ENCODE measurements at places on chromosomes 4 and X.

- DNase-seq, result no peak
Measured at GRCh38 chrX:47502316-47503125, 19.5 kb upstream of the ZNF41 start.

- no peak for DNase-seq
Measured at GRCh38 chr4:24630937-24631336, 46.6 kb upstream of the DHX15 start.

DNA sequence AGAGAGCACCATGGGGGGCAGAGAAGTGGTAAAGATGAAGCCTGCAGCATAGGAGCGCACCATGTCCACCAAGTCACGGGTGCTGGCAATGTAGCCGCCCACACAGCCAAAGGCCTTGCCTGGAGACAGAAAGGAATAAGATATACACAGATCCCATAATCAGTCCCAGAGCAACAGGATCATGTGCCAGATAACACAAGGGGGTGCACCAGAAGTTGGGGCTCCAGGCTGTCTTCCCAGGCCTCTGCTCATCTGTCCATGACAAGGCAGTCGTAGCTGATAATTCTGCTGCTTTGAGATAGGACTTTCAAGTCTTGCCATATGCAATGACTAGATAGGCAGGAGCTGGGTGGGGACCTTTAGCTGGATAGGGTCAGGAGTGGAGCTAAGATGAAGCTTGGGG is 14.7 kb downstream of the APEX2 start:
- no peak for DNase-seq

DNA sequence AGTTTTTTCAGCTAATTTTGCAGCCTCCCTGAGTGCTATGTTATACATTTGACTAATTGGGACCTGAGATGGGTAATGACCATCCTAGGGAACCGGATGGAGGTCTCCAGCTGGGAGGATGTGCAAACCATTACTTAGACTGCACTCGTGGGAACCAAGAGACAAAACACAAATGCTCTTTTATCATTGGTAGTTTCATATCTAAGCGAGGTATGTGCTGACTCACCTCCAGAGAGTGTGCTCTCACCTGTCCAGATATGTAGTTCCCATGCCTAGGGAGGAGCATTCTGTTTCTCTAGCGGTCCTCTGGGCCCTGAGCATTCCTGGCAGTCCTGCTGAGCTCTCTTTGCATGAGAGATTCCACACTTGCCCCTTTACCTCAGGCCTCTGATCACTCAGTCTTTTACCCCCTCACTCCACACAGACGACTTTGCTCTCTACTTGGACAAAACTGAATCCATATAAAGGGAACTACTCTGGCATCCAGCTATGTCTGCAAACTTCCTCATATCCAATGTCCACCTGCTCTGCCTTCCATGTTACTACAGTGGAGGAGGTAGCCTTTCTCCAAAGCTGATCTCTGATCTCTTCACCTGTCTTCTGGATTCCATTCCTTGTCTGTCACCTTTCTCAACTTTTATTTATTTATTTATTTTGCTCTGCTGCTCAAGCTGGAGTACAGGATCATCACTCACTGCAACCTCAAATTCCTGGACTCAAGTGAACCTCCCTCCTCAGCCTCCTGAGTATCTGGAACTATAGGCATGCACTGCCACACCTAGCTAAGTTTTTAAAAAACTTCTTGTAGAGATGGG is 88.4 kb downstream of the LRP2BP start:
- no peak for DNase-seq

DNA sequence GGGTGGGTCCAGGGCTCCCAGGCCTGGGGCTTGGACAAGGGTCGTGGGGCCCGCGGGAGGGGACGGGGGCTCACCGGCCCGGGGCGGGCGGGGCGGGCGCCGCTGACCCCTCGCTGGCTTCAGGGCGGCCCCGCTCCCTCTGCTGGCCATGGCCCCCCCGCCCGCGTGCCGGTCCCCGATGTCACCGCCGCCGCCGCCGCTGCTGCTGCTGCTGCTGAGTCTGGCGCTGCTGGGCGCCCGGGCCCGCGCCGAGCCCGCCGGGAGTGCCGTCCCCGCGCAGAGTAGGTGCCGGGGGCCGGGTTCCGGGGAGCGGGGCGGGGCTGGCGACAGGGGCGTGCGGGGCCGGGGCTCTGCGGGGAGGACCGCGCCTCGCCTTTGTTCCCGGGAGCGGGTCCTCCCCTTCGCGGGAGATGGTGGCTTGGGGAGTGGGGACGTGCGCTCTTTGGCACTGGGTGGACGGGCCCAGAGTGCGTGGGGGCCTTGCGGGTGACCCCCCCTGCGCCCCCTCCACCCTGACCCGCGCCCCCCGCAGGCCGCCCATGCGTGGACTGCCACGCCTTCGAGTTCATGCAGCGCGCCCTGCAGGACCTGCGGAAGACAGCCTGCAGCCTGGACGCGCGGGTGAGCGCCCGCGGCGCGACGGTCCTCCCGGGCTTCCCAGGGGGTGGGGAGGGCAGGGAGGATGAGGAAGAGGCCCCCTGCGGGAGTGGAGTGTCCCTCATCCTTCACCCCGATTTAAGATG is 16.8 kb upstream of the NAT8L start:
- DNase-seq, result peak; percentile 34

DNA sequence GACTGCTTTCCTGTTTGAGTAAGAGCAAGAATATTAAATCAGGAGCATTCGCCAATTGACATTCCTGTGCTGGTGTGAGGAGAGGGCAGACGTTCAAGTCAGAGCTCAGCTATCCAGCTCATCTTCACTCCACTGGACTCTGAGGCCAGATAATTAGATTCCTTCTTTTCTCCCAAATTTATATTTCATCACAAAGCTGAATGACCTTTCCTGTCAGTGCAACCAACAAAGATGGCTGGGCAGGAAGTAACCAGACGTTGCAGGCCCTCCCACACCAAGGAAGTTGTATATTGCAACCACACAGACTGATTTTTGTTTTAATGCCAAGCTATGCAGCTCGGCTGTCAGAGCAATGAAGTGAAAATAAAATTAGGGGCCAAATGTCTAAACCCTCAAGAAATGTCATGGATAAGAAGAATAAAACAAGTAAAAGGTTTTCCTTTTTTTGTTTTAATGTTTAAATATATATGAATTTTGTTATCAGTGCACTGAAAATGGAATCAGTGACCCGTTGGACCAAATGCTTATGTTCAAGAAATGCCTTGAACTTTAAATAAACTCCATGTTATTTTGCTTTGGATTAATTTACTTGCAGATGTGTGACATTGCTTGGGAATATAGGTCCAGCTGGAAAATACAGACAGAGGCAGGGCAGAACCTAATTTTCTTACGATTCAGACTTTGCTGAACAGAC is 578.9 kb upstream of the FAT1 start:
- no peak for DNase-seq

DNA sequence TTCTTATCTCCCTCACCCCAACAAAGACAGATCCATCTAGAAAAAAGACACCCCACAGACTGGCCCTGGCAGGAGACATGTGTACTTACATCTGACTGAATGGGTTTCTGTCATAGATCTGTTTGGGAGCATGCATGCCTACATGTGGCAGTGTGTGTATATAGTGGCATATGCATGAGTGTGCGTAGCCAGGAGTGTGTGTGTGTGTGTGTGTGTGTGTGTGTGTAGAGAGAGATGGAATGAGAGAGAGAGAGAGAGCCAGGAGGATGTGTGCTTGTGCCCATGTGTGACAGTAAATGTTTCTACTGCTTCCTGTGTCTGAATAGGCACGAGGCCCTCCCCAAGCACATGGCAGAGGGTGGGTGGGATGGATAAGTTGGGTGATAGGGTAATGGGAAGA is 37.1 kb downstream of the EFNB1 start:
- DNase-seq, result no peak

- DNase-seq, result no peak
Measured at GRCh38 chr4:72312032-72312650, 256.9 kb downstream of the ADAMTS3 start.

DNA sequence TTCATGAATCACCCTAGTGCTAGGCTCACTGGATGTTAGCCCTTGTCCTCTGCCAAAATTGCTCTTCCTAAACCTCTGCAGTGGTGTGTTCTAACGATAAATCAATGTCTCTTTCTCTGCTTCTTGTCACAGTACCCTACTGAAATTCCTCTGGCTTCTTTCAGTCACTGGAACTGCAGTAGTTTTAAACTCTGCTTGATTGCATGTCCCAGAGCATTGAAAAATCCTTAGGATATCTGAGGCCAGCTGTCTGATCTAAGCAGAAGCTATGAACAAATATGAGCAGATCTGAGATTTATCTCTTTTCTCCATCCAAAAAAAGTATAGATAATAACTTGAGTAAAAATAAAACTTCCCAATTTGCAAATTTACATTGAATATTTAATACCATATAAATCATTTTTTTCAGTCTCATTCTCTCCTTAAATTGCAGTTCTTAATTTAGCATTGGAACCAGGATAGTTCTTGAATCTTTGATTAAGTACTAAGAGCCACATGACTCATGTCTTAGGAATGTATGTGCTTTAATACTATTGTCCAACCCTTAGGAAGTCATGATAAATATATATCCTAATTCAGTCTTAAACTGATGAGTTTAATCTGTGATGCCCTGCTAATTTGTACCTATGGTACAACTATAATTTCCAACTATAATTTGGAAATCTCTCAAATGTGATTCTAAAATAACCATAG is 169.7 kb downstream of the PDHA2 start:
- DNase-seq, result no peak

- DNase-seq, result no peak
Measured at GRCh38 chr4:10020871-10021652, at the start of gene SLC2A9. Gene SLC2A9, minus strand, starts transcription at chr4:10021497. Its CDS starts 68 bp downstream, at chr4:10021429.

- DNase-seq, result no peak
Measured at GRCh38 chr4:181784881-181785280, 458.3 kb upstream of the TENM3 start.

- no peak for DNase-seq
Measured at GRCh38 chr4:37748485-37748884, 62.3 kb upstream of the RELL1 start.

GRCh38 chr4:13537011-13537831 is 7.1 kb downstream of the NKX3-2 start:
- DNase-seq, result no peak

GRCh38 chr4:12949719-12950490 is 534.2 kb downstream of the RAB28 start:
- DNase-seq, result no peak

DNA sequence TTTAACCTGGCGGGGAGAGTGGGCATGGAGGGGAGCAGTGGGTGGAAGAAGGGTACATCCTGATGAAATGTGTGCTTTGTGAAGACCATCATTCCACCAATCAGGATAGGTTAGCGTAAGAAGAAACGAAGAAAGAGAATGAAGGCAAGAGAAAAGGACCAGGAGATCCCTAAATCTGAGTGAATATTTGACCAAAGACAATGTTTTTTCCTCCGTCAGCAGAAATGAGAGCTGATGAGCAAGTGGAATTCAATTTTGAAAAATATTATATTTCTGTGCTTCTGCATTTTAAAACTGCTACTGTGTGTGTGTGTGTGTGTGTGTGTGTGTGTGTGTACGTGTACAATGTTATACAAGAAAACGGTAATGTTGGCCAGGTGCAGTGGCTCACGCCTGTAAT is 58.3 kb upstream of the NOCT start:
- no peak for DNase-seq

DNA sequence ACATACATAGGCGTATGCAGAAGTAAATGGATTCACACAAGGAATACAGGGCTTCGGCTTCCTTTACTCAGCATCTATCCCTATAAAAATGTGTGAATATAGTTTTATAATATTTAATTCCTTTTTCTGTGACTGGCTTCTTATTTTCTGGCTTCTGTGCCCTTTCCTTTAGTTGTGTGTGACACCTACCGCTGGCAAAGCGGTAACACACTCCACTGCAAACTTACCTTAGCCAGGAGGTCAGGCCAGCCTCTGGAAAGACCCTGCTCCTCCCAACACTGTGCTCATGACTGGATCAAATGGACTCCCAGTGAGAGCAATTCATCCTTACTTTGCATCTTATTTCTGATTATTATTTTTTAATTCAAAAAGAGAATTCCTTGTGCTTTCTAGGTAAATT is 244.2 kb downstream of the ANK2 start:
- DNase-seq, result no peak

DNA sequence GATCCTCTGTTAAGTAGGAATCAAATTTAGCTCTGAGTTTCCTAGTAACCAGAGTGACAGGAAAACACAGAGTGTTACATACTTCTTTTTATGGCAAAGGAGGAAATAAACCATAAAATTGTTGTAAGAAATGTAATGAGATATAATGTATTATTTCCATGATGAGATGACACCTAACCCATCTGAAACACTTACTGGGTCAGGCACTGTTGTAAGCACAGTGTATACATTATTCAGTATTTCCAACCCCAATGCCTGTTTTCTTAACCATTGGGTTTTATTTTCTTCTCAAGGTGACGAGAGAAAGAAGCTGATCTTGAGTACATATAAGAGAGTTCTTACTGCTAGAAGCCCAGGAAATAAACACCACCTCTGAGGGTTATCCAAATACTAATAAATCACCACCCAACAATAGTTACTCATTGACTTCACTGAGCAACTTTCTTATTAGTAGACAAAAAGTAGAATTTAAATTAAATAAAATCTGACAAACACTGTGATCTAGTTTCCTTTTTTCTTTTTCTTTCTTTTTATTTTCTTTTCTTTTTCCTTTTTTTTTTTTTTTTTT is 4.2 kb upstream of the ENAM start:
- DNase-seq, result no peak

- DNase-seq, result no peak
Measured at GRCh38 chr4:154293427-154293826, 198.2 kb downstream of the DCHS2 start.

DNA sequence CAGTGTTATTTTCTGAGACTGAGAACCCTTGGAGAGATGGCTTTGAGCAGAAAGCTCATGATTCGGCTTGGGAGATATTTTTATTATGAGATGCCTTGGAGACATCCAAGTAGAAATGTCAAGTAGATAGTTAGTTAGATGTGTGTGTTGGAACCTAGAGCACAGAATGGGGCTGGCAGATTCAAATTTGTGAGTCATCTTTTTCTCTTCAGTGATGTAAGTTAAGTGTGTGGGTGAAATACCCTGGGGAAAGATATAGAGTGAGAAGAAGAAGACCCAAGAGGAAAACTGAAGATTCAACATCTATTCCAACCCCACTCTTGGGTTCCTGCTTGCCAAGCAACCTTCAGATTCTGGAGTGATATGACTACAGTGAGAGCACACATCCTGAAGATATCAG is 580.8 kb upstream of the AMOT start:
- no peak for DNase-seq

DNA sequence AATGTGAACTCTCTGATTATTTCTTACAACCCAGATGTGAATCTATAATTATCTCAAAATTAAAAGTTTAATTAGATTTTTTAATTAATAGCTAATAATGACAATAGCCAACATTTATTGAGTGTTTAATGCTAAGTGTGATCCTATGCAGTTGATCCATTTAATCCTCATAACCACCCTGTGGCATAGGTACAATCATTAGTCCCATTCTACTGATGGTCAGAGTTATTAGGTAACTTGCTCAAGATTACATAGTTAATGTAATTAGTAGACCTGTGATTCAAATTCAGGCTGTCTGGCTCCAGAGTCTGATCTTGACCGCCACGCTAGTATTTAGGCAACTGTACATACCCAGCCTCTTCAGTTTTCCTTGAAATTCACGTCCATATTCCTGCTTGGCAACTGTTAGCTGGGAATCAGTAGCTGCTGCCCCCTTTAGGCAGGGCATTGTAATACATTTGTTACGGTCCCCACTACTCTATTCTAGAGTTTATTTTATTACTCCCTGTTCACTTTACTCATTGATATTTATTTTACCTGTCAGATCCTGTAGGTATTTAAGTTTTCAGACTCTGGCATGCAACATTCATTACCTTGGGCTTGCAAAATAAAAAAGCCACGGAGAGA is 20.6 kb upstream of the TEC start:
- no peak for DNase-seq
